T-helper 2 cell (primary cell): ENCODE measurements at places on chromosomes 16 and 17.

- DNase-seq: no peak
Observed at GRCh38 chr17:73814075-73814474, 169.8 kb upstream of the SDK2 start.

DNA sequence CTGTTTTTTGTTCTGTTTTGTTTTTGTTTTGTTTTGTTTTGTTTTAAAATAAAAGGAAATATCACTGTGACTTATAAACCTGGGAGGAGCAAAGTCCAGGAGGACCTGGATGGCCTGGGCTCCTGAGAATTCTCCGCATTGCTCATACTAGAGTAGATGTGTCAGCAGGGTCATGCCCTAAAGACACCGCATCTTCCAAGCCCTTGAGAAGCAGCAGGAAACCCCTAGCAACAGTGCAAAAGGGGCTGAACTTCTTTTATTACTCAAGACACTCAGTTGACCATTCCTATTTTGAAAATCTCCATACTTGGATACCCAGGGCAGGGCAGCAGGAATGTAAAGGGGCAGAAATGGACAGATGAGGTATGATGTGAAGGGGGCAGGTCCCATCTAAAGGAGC is 51.8 kb downstream of the SYT17 start:
- no peak for DNase-seq

GRCh38 chr17:49887744-49888360 is 40.0 kb upstream of the TAC4 start:
- no peak for DNase-seq

- no peak for DNase-seq
Observed at GRCh38 chr17:13074026-13074425, 56.2 kb upstream of the ELAC2 start.

- DNase-seq: no peak
Observed at GRCh38 chr17:48961516-48962233, 6.7 kb downstream of the GIP start.

GRCh38 chr17:68319410-68320162 is 28.3 kb downstream of the ARSG start:
- DNase-seq: no peak

GRCh38 chr17:55285340-55286301 is 20.9 kb downstream of the HLF start:
- no peak for DNase-seq

- DNase-seq: no peak
Observed at GRCh38 chr17:4155980-4156620, 13.1 kb downstream of the CYB5D2 start.

DNA sequence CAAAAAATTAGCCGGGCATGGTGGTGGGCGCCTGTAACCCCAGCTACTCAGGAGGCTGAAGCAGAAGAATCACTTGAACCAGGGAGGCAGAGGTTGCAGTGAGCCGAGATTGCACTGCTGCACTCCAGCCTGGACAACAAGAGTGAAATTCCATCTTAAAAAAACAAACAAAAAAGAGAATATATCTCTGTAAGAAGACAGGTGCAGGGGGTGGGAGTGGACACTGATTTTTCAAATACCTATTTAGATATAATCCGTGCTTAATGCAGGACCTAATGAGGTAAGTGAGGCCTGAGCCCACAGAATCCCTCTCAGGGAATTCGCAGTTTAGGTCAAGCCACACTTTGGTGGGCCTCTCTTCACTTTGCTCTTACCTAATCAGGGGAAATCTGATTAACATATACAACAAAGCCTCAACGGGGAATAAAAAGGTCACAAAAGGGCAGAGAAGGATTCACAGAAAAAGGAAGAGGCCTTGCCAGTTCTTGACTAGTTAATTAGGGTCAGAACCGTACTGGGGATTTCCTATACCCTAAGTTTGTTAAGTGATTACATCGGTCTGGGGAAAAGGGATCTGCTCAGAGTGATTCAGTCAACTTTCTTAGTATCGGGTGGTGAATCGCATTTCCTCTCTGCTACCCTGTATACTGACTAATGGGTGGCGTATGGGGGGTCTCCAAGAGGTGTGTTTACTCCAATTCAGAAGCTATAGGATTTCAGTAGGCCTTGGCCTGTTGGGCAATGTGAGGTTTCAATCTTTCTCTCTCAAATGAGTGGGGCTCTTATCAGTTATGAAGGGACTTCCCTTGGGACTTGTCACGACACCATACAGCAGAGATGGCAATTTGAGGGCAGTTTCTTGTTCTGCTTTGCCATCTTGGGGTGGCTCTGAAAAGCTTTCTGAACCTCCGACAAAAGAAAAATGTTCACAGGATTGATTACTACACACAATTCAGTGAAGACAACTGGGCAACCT is 1.9 kb upstream of the NFAT5 start:
- DNase-seq: peak; percentile 88

- no peak for DNase-seq
Observed at GRCh38 chr16:82626791-82627261, at the start of gene CDH13. TSS of gene CDH13 (plus strand) at chr16:82626969.

GRCh38 chr17:50640686-50641351 is 6.1 kb downstream of the ABCC3 start:
- DNase-seq: no peak

- no peak for DNase-seq
Observed at GRCh38 chr17:81516439-81516838, 3.8 kb upstream of the ACTG1 start.

DNA sequence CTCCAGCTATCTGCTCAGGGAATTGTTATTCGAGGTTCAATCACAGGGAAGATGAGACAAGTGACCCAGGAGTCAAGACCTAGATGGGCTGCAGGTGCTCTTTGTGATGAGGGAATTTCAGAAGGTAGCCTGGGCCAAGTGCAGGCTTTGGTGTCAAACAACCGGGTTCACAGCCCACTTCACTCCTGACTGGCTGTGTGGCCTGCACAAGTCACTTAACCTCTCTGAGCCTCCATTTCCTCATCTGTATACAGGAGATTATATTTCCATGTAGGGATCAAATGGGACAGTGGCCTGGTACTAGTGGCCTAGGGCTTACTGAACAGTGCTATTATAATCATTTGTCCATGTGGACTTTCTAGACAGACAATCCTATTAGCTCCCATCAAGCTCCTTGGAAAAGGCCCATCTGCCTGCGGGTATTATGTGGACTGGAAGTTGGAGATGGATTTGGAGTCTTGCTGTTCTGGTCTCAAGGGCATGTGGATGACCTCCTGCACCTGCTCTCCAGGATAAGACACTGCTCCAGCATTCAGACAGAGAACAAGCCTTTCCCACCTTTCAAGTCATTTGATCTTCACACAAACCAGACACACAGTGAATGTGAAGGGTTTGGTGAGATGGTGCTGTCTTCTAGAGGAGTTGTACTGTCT is 3.1 kb upstream of the MT1X start:
- DNase-seq: no peak

DNA sequence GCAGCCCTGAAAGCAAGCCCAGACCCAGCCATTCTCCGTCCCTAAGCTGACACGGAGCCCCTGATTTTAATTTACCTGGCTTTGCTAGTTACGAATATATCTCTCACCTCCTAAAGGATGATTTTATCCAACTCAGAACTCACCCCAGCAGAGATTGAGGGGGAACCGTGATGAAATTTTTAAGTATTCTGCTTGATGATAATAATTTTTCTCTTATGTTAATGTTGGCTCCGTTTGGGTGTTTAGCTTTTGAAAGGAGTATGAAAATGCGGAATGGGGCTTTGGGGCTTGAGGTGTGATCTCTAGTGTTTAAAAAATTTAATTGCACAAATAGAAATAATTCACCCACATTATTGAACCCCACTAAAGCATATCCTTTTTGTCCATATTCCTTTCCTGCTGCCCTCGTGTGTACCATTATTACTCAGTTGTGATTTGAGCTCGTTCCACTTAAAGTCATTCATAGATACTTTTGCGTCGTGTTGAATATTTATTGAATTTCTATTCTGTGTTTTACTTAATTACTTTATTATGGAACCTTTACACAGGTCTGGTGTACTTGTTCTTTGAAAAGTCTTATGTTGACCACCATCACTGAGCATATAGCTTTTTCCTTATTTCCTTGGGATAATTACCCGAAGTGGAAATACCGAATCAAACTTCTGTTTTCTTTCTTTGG is 775 bp downstream of the PRPSAP2 start:
- DNase-seq: no peak

DNA sequence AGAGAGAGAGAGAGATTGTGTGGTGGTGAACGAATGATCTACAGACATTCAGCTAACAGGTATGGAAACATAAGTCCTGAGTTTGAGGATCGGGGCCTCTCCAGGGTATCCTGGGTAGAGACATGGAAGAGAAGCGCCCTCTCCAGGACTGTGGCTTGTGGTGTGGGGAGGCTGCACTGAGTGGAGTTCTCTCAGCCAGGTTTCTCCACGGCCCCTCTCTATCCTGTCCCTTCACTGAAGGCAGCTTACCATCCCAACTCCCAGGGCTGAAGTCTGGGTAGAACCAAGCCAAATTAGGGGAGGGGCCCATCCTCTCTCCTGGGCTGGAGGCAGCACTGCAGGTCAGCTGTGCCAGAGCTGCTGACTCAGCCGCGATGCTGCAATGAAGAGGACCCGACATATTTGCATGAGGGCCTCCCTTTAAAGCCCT is 6.2 kb downstream of the C1QL1 start:
- DNase-seq: no peak
